Anterior cingulate cortex (tissue), 58 donors: ENCODE measurements at places on chromosomes 16 and 17.

DNA sequence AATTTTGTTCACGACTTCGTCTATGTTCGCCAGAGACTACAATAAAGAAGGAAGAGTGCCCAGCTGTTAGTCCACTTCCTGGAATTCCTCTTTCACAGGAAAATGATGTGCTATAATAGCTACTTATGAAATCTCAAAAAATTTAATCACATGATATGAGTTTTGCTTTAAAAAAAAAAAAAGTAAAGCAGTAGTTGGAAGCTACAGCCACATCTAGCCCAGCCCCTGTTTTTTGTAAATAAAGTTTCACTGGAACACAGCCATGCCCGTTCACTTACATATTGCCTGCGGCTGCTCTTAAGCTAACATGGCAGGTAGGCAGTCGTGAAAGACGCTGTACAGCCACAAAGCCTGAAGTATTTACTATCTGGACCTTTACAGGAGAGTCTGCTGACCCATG, 15.3 kb downstream of the VPS53 start:
- no peak for DNase-seq

DNA sequence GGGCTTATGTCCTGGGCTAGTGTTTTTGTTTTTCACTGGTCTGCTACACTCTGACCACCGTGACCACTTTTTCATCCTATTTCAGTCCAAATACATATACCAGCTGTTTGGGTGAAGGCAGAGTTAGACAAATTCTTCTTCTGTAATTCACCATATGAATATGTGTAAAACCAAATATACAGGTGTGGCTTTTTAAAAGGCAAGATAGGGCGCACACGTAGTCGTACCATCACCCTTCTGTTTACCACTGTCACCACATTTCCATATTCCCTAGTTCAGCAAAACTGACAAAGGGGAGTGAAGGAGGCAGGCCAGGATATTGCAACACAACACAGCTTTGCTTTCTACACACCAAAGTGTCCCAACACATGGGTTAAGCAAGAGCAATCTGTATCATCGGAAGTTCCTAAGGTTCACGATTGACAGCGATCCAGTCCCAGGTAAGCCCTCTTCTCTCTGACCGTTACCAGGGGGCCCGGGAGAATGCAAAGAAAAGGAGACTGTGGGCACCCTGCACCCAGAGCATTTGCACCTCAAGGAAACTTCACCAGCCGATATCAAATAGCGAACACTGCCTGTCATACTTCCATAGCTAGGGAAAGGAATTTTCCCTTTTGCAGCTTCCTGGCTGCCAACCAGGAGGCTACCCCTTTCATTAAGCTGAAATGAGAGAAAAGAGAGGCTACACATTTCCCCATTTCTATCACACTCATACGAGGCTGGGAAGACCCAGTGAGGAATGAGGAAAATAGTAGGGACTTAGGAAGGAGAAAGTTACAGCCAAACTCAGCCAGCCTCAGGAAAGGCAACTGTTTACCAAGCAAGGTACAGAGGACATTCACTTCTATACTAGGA, 23.1 kb downstream of the CREBBP start:
- no peak for DNase-seq

DNA sequence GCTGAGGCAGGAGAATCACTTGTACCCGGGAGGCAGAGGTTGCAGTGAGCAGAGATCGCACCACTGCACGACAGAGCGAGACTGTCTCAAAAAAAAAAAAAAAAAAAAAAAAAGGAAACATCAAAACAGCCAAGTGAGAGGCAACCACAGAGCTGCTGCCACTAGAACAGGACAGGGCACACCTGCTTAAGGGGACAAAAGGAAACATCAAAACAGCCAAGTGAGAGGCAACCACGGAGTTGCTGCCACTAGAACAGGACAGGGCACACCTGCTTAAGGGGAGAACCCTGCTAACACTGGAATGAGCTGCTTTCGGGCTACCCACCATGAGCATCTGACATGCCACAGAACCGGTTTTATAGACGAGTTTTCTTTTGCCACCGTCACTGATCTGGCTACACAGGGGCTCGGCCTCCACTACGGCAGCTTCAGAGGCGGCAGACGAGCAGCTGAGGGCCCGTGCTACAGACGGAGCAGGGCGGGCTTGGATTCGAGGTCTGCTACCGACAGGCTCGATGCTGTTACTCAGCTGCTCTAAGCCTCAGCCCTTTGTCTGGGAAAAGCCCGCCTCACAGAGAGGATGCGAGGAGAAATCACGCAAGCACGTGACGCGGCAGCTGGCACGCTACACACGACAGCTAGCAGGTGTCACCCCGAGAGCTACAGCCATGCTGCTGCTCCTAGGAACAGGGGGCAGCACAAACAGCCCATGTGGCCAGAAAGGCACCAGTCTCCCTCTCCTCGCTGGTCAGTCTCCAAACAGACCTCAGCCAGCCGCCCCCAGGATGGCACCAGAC, 2.0 kb downstream of the P4HB start:
- no peak for DNase-seq

GRCh38 chr17:72423718-72424117, 302.9 kb downstream of the SOX9 start:
- DNase-seq: no peak

- DNase-seq: no peak
These were observed 4.8 kb downstream of the GSE1 start for GRCh38 chr16:85617948-85618347.
